ENCODE measurements at places on chromosomes 2 and 18.

DNA sequence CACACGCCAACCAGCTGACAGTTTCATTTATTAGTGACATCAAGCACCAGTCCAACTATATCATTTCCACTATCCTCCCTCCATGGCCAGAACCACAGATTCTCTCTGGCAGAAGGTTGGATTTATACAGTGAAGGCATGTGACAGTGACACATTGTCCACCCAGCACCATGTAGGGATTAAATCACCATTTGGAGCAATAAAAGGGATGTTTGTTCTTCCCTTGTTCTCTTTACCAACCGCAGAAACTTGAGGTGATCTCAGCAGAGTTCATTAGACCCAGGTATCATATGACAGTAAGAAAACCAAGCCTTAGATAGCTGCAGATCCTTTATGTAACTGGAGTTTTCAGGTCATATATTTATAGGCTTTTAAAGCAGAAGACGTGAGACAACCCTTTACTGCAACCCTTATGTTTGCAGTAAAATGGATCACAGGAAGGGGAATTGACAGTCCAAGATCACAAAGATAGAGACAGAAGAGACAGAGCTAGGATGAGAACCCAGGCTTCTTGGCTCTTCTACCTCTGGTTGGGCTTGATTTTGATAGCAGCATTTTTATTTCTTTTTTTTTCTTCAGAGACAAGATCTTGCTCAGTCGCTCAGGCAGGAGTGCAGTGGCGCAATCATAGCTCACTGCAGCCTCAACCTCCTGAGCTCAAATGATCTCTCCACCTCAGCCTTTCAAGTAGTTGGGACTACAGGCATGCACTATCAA, 80.1 kb downstream of the XDH start:
- DNase-seq, result no peak

DNA sequence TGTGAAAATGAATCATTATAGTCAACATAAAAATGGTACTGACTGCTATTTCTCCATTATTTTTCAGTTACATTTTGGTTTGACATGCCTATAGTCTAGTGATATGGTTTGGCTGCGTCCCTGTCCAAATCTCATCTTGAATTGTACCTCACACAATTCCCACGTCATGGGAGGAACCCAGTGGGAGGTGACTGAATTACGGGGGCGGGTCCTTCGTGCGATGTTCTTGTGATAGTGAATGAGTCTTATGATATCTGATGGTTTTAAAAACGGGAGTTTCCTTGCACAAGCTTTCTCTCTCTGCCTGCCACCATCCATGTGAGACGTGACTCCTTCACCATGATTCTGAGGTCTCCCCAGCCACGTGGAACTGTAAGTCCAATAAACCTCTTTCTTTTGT, 70.3 kb downstream of the BAZ2B start:
- DNase-seq, result no peak

- peak; percentile 76 for DNase-seq
These were observed 1060.6 kb upstream of the FANCL start for GRCh38 chr2:59301466-59302402.

GRCh38 chr2:237486819-237487448, at the start of gene MLPH:
MLPH (plus strand) TSS chr2:237487251; CDS start chr2:237493427, 6,176 bp downstream.
- DNase-seq, result no peak

DNA sequence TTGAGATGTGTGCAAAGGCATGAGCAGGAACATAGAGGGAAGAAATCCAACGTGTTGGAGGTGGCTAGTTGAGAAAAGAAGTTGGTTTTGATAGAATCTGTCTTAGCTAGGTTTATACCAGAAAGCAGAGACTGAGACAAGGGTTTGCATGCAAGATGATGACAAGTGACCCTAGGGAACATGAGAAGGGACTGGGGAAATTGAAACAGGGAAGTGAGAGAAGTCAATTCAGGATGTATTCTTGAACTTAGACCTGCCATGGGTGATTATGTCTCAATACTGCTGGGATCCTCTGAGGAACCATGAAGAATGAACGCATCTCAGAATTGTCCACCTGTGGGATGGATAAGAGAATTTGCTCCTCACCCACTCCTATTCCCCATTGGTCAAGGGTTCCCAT, 20.5 kb downstream of the IL36A start:
- DNase-seq, result peak; percentile 38

DNA sequence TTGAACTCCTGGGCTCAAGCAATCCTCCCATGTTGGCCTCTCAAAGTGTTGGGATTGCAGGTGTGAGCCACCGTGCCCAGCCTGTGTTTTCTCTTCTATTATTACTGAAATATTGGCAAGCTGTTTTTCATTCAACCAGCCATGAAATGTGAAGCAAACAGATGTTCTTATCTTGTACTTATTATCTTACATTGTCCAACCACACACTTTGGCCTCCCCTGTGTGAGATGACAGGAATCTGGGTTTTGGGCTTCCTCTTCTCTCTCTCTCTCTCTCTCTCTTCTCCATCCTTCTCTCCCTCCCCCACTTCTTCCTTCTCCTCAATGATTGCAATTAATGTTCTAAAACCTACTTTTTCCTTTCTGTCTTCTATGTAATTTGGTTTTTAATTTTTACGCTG, 33.1 kb downstream of the RAMP1 start:
- DNase-seq, result no peak

DNA sequence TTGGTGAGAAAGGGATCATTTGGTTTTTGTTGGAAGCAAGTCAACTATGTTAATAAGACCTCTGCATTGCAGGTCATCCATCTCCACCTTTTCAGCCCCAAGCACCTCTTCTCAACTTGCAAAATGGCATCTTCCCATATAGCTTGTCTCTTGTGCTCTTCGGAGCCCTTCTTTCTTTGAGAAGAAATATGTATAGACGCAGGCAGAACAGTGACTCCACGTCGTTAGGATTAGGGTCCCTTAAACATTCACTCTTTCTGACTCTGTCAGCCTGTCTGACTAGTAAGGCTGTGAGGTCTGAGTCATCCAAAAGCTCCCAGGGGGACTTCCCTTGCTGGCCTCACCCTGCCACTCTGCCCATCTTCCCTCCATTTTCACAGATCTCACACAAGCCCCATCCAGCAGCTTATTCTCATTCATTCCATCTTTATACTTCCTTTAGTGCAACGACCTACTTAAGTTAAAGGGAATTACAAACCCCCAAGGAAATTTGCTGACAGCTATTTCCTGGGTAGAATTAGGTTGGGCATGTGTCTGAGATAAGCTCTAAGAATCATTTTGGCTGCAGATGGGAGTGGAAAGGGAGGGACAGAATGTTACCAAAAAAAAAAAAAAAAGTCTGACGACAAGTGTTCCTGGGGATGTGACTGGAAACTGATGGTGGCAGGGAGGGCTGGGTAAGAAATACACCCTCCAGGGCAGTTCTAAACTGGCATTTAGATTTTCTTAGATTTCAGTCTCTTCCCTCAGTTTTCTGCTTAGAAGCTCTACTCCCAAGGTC, 37.7 kb upstream of the MEX3C start:
- DNase-seq, result no peak

DNA sequence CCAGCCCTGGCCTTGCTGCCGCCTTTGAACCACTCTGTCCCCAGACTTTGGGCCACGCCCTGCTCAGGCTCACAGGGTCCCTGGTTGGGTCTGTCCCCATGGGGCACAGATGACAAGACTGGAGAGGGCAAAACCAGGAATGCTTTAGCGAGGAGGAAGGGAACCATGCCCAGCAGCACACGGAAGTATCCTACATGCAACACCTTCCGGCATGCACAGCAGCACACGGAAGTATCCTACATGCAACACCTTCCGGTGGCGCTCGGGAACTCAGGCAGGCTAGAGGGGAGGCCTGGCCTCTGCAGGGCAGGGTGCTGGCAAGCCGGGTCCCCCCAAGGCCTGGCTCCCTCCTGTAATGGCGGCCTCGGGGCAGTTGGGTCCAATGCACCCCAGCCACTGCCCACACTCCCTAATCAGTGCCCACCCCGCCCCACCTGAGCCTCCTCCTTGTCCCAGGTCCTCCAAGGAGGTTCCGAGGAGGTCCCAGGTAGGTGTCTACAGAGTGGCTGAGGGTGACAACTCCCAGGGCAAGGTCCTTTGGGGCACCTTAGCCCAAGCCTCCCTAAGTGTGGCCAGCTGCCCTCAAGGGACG, 33.6 kb upstream of the SNED1 start:
- peak; percentile 24 for DNase-seq

DNA sequence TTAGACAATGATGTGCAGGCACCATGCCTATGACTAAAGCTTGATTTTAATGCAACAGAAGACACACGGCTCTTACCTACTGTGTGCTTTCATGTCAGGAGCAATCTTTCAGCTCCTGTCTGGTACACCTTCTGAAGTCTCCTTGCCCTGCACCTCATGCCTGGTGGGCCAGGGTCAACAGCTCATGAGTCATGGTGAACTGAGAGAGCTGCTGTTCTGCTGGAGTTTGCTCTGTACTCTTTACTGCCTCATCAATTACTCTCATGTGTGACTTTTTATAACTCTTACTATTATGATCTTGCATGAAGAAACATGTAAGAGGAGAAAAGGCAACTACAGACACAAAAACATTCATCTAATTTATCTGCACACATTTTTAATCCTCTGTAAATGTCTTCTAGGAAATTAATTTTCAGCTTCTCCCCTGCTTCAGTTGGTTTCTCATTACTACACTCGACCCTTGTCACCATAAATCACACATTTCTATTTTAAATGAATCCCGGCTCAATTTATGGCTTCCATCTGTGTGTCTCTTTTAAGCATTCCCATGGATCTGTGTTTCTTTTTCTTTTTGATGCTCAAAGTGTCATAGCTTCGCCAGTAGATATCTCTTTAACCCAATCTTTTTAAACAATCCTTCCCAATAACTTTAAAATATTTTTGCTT, 9.7 kb downstream of the SERPINB7 start:
- no peak for DNase-seq

DNA sequence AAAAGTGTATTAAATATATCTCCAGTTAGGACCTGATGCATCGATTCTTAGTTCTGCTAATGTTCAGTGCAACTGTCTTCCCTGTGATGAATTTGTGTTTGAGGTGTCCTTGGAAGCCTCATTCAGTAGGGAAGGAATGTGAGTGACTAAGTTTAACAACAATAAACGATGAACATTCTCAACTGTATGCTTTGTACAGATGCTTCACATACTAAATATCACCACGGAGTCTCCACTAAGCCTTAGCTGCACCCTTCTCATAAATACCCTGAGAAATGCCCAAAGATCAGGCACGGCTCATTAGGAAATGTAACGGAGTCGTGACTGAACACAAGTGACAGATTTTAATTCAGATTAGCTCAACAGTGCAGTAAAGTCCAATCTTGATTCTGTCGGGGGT, 24.4 kb upstream of the AGFG1 start:
- DNase-seq, result no peak

- DNase-seq, result no peak
These were observed 29.0 kb upstream of the ZFP36L2 start for GRCh38 chr2:43255296-43255910.

- DNase-seq, result no peak
These were observed 120.1 kb upstream of the CCDC195 start for GRCh38 chr2:224836263-224836662.

DNA sequence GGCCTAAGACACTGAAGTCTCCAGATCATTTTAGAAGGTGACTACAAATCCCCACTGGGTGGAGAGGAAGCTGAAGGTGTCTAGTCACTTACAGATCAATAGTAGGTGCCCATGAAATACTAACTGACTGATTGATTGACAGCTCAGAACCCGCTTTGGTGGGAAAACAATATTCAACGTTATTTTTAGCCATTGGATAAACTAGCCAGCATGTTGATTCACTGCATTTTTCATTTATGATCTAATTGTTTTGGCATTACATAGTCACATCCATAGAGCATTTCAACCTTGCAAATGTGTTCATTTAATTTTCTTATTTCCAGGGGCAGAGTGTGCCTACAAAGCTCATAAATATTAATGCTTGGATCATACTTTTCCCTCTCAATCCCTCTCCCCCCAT, 162.3 kb downstream of the MREG start:
- no peak for DNase-seq

DNA sequence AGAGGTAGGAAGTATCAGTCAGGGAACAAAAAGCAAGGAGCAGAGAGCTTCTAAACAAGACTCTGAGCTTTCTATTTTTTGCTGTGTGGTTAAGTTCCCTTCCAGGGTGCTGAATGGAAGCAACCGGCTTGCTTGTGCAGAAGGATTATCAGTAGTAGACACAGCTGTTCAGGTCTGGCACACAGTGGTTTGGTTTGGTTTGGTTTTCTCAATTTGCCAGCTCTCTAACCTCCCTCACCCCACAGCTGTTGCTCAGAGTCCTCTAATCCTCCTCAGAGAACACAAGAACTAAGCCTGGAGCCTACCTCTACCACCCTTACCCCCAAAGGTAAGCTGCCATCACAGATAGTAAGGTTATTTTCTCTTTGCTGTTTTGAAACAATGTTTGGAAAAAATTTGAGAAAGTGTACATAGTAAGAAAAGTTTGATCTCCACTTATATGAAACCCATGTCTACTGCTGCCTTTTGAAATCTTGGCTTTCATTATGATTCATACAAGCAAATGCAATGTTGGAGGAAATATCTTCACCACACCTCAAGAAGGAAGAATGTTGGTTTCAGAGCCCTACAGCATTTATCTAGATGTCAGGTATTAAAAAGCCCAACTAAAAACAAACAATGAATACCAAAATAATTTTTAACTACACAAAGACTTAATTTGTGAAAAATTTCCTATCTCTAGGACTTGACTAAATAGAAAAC, 255.3 kb downstream of the NR4A2 start:
- no peak for DNase-seq

DNA sequence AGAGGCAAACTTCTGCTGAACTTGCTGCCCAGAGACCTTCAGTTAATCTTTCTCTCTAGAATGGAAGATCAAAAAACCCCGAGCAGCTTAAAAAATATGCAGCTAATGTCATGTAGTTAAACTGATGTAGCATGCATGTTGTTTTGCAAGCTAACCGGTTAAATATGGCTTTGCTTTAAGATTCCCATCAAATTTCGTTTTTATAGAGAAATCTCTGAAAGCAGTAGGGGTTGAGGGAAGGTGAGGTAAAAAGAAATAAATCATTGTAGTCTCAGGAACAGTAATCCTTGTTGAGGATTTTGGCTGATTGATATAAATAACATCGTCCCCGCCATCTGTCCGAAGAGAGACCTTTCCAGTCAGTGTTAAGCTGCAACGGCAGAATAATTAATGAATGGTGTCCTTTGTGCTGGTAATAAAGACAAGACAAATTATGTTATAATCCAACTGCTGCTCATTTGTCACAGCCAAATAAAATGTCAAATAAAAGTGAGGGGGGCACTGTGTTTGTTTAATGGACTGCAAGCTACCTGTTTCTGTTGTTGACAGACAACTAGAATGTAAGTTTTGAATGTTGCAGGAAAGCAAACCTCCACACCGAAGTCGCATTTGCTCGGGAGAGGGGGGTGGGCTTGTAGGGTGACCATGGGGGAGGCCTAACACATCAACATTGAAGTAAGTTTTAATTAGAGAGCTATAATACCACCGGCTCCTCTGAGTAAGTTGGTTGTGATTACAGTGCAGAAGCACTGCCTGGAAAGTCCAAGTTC, 555.5 kb downstream of the ARHGAP15 start:
- DNase-seq, result no peak

Data from inflammatory macrophage (primary cell).